HT-29 (cell line): ENCODE measurements at places on chromosomes 16 and 17.
A peak's percentile ranks its signal among the peaks of the same experiment; 100 is the strongest.

DNA sequence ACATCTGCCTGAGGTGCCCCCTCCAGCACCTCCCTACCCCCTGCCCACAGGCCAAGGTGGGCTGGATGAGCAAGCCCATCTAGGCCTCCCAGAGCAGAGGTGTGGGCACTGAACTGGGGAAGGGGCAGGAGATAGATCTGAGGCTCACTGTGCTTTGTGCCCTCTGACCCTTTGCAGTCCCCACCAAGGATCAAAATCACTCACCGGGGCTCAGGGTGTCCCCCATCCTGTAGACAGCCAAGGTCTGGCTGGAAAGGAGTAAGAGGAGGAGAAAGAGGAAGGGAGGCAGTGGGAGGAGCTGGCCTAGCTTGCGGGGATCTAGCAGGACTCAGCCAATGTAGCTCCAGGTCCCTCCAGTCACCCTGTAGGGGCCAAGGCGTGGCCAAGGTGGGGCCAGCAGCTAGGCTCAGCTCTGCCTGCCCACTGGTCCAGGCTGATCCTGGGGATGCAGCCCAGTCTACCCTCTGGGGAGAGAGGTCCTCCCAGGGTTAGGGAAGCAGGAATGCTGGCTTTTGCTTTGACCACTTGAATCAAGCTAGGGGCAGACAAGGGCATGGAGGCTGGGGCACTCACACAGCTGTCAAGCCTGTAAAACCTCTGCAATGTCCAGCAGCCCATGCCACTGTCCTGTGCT, 1.8 kb downstream of the SLC12A4 start:
- DNase-seq: no peak

GRCh38 chr17:77404812-77405581, 264.2 kb downstream of the SEC14L1 start:
- no peak for DNase-seq

GRCh38 chr17:80396157-80397033, 18.6 kb upstream of the ENDOV start:
- DNase-seq: no peak

DNA sequence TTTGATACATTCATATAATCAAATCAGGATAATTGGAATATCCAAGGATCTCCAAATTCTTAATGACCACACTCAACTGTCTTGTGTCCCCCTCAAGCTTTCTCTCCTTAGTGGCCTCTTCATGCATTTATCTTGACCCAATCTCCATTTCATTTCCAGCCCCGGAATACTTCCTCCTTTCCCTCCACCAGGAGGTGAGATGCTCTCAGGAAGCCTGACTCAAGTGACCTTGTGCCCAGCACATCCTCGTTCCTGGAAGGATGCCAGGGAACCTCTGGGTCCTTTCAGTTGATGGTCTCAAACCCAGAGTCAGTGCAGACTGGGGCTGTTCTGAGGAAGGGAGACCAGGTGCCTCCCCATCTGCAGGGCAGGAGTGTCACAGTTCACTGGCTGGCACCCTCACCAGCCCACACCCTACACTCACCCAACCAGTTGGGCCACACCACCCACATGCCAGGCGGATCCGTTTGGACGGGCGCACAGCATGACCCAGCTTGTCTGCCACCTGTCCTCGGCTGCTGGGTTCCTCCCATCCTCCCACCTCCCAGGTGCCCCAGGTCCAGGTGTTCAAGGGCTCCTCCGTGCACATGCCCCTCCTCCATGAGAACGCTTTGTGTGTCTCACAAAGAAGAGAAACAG, 14.0 kb upstream of the EMP2 start:
- peak; percentile 86 for DNase-seq

DNA sequence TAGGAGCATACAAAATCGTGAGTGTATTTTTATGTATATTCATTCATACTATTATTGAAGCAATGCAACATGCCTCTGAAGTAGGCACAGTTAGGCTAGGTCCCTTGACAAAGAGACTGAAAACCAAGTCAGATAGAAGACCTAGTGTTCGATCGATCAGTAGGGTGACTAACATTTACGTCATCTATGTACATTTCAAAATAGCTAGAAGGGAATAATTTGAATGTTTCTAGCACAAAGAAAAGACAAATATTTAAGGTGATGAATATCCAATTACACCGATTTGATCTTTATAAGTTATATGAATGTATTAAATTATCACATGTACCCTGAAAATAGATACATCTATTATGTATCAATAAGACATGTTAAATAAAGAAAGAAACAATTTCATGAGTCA, 610.1 kb downstream of the TOX3 start:
- no peak for DNase-seq
